ENCODE measurements at places on chromosomes 7 and 10. TPM values are rescaled to one million over a fixed set of nuclear protein-coding genes. Genes with fewer than 3 reads are reported as not detected.

Gene CYP3A7
- polyA plus RNA-seq, result 0.16 TPM

Gene CPA1
- 2.3 TPM for polyA plus RNA-seq

GRCh38 chr10:119531067-119531466, 11.5 kb downstream of the RGS10 start:
- no peak for DNase-seq

DNA sequence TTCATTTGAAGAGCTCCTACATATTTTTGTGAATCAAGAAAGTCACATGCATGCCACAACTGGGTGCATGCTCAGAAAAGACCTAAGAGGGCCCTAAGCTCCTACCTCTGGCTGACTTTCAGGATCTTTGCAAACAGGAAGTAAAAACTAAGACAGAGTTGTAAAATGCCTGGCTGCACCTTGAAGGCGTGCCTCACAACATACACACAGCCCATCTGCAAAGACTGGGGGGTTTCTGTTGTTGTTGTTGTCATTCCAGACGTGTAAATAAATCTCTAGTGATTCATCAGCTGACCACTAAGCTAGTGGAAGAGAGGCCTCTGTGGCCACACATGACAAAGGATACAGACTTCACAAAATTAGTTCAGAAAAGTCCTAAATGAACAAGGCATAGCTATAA, 31.8 kb downstream of the SMURF1 start:
- no peak for DNase-seq

DNA sequence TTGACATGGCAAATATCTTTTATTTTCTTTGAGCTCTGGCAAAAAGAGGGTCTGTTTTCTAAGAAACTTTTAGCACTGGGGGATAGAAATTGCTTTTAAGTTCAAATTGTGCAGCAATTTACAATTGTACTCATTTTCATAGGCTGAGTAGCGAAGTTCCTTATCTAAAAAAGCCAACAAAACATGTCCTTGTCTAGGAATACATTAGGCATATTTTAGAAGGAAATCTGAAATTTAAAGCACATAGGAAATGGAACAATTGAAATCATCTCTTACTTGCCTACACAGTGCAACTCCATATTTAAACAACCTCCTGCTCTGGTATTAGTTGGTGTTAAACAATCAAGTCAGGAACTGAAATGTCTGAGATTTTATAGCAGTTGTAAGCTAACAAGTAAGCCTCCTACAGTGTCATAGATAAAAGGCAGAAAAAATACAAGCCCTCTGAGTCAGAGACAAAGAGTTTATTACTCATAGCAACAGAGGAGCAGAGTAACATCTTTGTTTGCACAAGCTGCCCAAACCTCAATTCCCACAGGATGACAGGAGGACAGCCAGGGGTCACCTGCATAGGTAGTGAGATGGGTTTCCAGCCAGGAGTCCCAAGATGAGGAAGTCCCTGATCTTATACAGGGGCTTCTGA, 280.2 kb upstream of the HGF start:
- DNase-seq, result no peak

Gene GLI3
- polyA plus RNA-seq, result 16.8 TPM

Measured in renal pelvis (tissue), 12 donors.